Eye (tissue), 1 donor: ENCODE measurements at places on chromosomes 11 and 22.

GRCh38 chr22:45587638-45588505, 83.8 kb upstream of the ATXN10 start:
- DNase-seq: no peak

DNA sequence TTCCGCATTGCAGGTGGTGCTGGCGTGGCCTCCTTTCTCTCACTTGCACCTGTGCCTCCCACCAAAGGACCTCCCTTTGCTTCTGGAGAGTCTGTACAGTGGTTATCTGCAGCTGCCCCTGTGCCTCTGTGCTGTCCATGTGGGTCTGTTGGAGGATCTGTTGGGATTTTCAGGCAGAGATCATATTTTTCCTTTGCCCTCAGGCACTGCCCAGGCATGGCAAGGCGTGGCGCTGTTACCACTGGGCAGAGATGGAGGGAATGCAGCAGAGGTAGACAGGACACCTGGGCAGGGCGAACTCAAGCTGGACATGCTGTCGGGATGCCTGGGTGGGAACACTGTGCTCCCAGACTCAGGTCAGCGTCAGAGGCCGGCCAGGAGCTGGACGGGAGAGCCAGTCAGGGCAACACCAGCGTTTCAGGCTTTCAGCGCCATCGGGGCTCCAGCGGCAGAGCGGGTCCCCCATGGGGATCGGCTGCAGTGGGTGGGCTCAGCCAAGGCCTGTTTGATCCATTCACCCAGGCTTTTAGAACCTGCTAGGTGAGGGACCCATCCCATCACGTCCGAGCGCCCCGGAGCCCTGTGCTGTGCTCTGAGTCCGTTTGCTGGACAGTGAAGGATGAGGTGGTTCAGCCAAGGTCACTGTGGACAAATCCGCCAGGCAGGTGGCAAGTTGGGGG, 718.9 kb downstream of the BRD1 start:
- no peak for DNase-seq

DNA sequence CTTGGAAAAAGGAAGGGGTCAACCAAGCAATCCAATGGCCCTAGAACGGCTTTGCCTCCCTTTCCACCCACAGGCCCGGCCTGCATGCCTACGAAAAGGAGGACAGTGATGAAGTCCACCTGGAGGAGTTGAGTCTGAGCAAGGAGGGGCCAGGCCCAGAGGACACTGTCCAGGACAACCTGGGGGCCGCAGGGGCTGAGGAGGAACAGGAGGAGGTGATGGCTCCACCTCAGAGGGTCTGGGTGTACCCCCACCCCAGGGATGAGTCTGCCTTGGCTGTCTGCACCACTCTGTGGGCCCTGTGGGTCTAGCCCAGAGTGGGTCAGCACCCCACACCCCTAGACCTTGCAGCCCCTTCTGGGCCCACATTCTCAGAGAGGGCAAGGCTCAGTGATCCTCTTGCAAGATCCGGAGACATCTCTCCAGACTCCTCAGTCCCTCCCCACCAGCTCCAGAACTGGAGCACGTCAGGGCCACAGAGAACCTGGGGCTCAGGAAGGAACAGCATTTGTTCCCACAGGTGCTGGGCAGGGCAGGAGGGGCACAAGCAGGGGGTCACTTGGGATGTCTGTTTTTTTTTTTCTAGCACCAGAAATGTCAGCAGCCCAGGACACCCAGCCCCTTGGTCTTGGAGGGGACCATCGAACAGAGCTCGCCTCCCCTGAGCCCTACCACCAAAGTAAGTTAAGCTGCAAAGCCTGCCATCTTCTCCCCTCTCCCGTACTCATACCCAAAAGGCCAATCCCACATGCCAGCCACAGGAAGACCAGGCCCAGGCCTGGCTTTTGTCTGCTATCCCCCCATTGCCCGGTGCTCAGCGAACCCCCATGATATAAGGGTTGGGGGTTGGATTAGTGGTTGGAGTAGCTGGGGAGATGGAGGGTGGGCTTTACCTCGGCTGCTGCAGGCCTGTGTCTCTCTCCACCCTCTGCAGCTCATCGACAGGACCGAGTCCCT, 8.1 kb downstream of the PRR33 start:
- DNase-seq: no peak

DNA sequence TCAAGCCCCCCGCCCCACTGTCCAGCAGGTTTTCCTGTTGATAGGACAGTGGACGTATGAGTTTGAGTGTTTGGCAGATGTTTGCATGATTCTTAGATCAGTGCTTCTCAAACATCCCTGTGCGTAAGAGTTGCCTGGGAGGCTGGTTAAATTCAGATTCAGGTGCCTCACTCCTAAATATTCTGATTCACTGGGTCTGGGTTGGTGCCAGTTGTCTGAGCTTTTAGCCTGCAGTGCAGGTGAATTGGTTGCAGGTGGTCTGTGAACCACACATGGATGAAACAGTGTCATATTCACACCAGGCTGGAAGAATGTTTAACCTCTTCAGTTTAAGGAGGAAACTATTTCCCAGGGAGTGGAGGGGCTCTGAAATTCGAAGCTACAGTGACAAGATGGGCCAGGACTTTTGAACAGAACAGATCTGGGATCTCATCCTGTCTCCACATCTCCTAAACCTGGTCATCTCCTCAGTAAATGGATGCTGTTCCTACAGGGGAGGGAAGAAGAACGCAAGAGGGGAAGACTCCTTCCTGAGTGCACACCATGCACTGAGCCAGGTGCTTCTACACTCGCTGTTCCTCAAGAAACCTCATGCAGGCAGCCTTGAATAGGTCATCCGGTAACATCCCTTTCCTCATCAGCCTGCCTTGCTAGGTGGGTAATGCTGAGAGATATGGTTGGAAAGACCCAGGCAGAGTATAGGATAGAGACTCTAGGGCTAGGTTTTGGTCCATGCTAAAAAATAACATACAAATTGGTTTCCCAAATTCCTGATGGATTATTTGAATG, 47.8 kb downstream of the TEAD1 start:
- DNase-seq: no peak

GRCh38 chr11:61106894-61107470, 4.7 kb downstream of the CD5 start:
- no peak for DNase-seq

DNA sequence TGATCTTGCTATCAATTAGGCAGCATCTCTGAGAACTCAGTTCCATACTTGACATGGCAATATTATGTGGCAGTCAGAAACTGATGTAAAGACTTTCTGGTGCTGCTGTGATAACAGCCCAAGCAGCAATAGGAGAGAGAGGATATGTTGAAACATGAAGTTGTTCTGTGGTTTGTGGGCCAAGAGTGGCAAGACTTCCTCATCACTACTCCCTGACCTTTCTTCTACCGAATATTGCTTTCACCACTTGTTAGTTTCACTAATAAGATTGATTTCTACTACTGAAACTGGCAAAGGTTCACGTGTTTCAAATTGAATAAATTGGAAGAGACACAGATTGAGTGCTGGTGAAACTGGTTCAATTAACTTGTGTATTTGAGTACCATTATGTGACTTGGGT, 852.6 kb upstream of the RAG2 start:
- DNase-seq: no peak

GRCh38 chr22:40531951-40532900, 104.3 kb downstream of the MRTFA start:
- DNase-seq: no peak

- DNase-seq: peak; percentile 9
Measured at GRCh38 chr11:107770551-107770951, 58.7 kb upstream of the SLN start.

- no peak for DNase-seq
Measured at GRCh38 chr22:46067159-46068111, 82.9 kb upstream of the PPARA start.

GRCh38 chr11:100105982-100106358, 581.1 kb upstream of the ARHGAP42 start:
- no peak for DNase-seq

DNA sequence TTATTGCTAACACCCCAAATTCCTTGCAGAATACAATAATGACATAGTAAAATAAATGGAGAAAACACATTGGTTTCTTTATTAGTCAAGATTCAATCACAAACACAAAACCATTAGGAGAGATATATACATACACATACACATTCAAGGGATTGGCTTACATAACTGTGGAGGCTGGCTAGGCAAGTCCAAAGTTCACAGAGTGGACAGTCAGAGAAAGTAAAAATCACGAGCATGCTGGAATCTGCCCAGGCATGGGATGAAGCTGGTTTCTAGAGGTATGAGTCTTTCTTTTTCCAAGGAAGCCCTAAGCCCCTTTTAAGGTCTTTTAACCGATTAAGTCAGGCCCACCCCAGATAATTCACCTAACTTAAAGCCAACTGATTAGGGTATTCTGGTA, 13.6 kb upstream of the OR56B1 start:
- DNase-seq: no peak

DNA sequence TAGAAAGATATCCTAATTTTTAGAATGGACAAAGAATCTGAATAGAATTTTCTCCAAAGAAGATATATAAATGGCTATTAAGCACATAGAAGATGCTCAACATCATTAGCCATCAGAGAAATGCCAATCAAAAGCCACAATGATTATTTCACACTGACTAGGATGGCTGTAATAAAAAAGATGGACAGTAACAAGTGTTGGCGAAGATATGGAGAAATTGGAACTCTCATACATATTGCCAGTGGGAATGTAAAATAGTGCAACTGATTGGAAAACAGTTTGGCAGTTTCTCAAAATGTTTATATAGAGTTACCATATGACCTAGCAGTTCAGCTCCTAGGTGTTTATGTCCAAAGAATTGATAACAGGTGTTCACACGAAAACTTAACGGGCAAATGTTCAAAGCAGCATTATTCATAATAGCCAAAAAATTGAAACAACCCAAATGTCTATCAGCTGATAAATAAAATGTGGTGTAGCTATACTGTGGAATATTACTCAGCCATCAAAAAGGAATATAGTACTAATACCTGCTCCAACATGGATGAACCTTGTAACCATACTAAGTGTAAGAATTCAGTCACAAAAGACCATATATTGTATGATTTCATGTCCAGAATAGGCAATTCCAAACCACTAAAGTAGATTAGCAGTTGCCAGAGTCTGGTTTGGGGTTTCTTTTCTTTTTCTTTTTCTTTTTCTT, 29.7 kb downstream of the ART5 start:
- DNase-seq: no peak

- DNase-seq: no peak
Measured at GRCh38 chr11:69172674-69173073, 16.9 kb downstream of the SMIM38 start.

GRCh38 chr11:11426226-11426952, 73.3 kb upstream of the CSNK2A3 start:
- no peak for DNase-seq

GRCh38 chr11:3723014-3723708, 52.0 kb upstream of the CHRNA10 start:
- peak; percentile 32 for DNase-seq

- DNase-seq: no peak
Measured at GRCh38 chr11:97140885-97141494, 751.2 kb downstream of the JRKL start.

DNA sequence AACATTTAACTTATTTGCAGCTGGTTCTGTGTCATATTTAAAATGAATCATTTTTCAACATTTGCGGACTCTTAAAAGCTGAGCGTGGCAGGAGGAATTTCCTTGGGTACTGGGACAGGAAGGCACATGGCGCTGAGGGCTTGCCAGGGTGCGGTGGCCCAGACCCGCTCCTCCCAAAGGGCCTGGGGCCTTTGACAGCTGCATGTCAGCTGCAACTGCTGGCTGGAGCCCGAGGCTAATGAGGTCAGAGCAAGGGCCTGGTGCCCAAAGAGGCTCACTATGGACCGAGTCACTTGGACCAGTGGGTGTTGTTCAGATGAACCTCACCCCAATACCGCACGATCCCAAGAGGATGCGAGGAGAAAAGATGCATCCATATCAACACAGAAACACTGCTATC, 326.9 kb downstream of the CTTN start:
- no peak for DNase-seq

DNA sequence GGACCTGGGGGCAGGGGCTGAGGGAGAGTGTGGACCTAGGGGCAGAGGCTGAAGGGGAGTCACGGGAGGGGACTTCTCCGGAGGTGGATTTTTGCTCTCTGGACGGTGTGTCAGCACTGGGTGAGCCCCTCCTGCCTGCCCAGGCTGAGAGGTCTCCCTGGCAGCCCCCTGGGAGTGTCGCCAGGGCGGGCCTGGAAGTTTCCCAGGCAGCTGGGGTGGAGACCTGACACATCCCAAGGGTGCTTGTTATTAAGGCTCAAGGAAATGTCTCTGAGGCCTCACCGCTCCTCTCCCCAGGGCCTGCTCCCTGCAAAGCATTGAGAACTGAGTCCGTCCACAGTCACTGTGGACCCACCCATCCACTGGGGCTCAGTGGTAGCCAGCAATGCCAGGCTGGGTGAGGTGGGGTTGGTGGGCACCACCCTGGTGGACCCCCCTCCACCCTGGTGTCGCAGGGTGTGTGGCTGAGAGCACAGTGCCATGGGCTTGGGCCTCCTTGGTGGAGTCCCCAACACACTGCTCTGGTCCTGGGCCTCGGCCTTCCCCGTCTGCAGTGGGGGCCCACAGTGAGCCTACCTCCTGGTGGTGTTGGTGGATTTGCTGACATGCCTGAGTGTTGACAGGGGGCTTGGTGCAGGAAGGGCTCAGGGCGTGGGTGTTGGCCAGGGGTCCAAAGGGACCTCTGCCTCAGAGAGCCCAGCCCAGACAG, 2.5 kb downstream of the CD81 start:
- no peak for DNase-seq

DNA sequence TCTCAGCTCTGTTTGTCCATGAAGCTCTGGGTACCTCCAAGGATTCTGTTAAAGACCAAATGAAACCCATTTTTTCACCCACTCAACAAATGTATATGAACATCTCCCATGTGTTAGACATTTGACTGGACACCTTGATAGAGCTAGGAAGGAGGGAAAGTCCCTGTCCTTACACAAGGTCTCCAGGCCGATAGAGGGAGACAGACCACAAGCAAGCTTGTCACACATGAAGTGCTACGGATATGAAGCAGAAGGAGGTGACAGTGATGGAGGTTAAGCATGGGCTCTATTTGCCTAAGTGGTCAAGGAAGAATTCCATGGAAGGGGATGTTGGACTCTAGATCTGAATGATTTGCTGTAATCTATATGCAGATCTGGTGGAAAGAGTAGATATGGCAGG, 138.5 kb downstream of the MYO18B start:
- DNase-seq: peak; percentile 43

- DNase-seq: no peak
Measured at GRCh38 chr22:22452211-22452610, 56.3 kb downstream of the ZNF280B start.

- no peak for DNase-seq
Measured at GRCh38 chr22:30266445-30267381, at the start of gene OSM. Gene OSM (minus strand): TSS chr22:30266851. CDS start chr22:30266799, 52 bp downstream.

- DNase-seq: no peak
Measured at GRCh38 chr11:20762980-20763379, 93.6 kb downstream of the NELL1 start.

- no peak for DNase-seq
Measured at GRCh38 chr11:72234514-72234830, 9.5 kb downstream of the PHOX2A start.

DNA sequence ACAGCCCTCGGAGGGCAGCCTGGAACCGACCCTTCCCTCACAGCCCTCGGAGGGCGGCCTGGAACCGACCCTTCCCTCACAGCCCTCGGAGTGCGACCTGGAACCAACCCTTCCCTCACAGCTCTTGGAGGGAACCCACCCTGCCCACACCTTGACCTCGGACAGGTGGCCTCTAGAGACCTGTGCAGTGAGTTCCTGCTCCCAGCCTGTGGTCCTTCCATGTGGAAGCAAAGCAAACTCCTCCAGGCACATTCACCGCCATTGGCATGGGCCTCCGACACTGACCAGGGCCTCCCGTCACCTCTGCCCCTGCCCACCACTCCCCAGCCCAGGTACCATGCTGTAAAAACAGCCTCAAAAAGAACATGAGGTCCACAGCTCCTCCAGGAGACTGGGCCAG, 272.1 kb downstream of the BRD1 start:
- DNase-seq: no peak
